ENCODE measurements at places on chromosomes 11 and 22.
A peak's percentile ranks its signal among the peaks of the same experiment; 100 is the strongest.

DNA sequence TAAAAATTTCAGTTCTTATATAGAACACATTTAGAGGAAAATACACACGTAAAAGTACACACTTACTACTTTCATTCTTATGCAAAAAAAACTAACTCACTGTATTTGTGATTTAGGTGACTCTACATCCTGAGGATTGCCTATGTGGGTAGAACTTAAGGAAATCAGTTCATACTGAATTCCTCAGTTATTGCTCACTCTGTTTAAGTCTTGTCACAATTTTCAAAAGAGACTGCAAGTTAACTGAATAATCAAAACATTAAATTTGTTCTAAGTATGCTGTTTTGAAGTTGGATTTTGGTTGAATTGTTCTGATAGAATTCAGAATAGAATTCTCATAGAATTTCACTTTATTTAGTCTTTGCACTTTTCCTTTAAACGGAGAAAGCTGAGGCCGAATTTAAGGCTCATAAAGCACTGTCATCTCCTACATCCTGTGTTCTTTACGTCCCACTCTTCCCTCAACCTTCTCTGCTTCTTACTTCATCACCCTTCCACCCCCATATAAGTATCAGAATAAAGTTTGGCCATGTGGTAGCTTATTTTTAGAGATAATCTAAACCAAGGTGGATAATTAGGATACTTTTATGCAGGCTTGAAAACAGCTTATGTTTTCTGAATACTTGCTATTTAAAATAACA, 59.8 kb downstream of the APOL5 start:
- DNase-seq = peak; percentile 36

DNA sequence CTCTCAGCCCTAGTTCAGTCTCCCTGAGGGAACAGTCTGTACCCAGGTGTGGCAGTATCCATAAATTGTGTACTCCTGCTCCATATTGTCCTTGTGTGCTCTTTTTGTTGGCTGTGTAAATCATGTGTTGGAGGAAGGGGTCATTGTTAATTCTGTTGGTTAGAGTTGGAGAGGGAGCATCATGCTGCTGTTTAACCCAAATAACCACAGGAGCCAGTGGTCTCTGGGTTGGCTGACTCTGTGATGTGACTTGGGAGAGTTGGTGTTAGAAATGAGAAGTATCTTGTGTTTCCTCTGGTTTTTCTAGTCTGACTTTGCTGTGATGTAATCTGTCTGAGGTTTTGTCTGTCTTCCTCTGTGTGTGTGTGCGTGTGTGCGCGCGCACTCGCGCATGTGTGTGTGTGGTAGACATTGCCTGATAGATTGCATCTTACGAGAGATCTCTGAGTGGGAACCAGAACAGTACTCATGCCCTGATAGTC, 30.5 kb downstream of the CTNND1 start:
- DNase-seq = no peak

- DNase-seq = no peak
These were observed 689 bp downstream of the VSIG2 start for GRCh38 chr11:124751391-124751740.

DNA sequence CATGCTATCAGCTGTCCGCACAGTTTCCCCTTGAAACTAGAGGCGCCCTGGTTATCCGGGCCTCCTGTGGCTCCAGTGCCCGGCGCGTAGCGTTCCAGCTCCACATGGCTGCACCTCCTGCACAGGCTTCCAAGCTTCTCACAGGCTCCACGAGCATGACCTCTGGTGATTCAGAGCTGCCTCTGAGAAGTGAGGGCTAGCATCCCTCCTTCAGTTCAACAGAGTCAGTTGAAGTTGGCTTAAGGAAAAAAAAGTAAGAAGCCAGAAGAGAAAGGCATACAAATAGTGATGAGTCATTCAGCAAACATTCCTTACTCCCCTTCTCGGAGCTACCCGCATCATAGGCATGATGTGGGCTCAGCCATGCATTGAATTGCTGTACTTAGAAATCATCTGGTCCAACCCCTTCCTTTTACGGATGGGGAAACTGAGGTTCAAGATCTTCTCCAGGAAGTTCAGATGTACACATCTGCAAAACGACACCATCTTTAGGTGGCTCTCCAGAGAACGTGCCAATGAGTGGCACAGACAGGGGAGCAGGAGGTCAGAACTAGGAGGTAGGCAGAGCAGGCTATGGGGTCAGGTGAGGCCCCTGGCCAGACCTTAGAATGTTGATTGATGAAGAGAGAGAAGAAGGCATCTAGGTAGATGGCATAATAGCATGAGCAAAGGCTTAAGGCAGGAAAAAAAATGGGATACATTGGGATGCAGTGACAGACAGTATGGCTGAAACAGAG, 216.3 kb upstream of the TBCEL start:
- DNase-seq = peak; percentile 76

- DNase-seq = no peak
These were observed 127.2 kb upstream of the SYT13 start for GRCh38 chr11:45413156-45413858.

DNA sequence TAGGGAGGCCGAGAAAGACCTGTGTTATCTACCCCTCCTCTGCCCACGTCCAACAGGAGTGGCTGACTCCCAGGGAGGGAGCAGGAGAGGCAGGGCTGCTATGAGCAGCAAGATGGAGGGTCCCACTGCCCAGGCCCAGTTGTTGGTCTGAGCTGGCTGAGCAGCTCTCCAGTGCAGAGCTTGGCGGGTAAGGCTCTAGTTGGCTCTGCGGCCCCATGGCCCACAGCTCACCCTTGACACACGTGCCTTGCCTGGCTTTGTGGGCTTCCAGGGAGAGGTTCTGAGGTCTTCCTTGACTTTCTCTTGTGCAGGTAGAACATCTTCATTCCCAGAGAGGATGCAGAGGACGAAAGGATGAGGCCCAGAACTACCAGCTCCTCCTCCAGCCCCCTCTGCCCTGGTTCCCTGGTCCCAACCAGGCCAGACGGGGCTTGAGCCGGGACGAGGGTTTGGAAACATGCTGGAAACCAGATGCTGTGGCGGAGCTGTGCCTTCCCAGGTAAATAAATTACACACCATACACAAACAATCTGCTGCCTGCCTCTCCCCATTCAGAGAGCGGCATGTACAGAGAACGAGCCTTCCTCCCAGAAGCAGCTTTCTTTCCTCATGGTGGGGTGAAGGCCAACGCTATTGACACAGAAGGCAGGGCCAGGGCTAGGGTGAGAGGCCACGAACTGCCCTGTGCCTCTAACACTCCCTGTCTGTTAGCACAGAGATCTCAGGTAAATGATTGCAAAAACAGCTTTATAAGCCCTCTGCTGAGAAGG, 48.1 kb downstream of the DSCAML1 start:
- no peak for DNase-seq

- DNase-seq = no peak
These were observed 1.6 kb downstream of the DEAF1 start for GRCh38 chr11:693415-693831.

DNA sequence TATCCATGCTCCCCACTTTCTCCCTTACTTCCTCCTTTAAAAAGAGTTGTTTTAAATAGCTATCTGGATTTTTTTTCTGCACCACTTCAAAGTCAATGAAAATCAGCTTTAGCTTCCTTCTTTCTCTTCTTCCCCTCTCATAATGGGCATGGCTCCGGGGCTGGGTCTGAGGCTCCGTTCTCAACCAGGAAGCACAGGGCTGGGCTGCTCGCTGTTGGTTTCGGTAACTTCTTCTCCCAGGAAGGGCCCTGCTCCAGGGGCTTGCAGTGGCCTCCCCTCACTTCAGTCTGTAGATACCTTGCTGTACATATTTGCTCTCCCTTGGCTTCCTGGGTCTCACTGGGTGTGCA, 23.8 kb downstream of the MICAL2 start:
- DNase-seq = no peak

- peak; percentile 25 for DNase-seq
These were observed 18.4 kb upstream of the CABP7 start for GRCh38 chr22:29701155-29701999.

GRCh38 chr11:60305906-60306619, 21.0 kb upstream of the MS4A6E start:
- peak; percentile 6 for DNase-seq

- DNase-seq = no peak
These were observed 21.3 kb downstream of the GRIK4 start for GRCh38 chr11:120532832-120533196.
